ENCODE measurements at places on chromosomes 12 and 14. TPM values are rescaled to one million over a fixed set of nuclear protein-coding genes. Genes with fewer than 3 reads are reported as not detected.

DNA sequence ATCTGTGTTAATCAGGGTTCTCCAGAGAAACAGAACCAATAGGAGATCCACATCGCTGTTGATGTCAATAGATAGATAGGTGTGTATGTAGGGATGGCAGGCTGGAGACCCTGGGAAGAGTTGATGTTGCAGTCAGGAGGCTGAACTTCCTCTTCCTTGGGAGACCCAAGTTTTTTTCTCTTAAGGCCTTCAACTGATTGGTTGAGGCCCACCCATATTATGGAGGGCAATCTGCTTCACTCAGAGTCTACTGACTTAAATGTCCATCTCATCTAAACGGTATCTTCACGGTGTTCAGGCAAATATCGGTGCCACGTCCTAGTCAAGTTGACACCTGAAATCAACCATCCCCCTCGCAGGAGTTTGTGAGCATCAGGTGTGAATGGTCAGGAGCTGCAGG lies 63.0 kb downstream of the ETV6 start:
- DNase-seq: no peak

The TAS2R30 gene
- 3.4 TPM for total RNA-seq

DNA sequence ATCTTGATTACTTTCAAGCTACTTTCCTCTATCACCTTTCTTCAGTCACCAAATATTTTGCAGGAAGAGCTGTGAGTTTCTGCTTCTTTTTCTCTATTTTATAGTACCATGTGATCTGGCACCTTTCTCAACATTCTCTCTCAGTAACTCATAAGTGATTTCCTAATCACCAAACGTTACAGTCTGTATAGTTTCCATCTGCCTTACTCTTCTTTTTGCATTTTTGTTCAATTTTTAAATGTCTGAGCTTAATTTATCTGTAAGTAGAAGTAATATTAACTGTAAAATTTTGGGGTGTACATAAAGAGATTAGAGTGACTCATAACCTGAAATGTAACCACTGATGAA lies 422.1 kb upstream of the SYT1 start:
- DNase-seq: no peak

DNA sequence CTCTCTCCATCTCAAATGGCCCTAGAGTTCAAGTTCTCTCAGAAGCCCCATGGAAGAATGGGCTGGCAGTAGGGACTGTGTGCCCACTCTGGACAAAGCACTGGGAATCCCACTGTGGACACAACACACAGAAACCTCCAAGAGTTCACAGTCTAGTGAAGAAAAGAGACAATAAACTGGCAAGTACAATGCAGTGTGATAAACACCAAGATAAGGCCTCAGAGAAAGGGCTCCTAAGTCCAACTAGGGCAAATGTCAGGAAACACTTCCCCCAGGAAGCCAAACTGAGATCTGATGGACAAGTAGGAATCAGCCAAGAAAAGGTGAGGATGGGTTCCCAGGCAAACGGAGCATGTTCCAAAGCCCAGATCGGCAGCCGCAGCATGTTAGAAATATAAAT lies 5.4 kb downstream of the VSIG10 start:
- DNase-seq: no peak

DNA sequence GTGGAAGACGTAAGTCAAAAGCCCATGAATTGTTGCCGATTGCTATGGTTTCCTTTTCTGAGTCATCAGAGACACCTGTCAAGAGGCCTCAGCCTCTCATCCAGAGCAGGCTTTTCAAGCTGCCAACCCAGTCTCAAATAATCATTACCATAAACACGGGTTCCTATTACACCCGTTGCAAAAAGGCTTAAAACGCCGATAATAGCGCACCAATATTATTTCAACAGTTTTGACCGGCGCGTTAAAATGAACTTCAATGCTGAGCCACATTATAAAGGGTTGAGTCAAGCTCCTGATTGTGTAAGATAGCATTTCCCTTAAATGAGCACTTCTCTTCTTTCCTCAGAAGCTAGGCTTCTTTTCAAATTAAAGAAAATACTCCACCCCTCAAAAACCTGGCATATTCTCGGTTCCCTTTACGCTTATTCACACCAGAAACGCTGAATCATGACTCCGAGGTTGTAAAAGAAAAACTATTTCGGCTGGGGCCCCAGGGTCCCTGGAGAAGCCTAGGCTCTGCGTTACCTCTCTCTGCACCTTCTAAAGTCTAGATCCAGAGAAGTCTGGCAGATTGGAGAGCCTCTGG lies 1.4 kb downstream of the TMTC1 start:
- no peak for DNase-seq

DNA sequence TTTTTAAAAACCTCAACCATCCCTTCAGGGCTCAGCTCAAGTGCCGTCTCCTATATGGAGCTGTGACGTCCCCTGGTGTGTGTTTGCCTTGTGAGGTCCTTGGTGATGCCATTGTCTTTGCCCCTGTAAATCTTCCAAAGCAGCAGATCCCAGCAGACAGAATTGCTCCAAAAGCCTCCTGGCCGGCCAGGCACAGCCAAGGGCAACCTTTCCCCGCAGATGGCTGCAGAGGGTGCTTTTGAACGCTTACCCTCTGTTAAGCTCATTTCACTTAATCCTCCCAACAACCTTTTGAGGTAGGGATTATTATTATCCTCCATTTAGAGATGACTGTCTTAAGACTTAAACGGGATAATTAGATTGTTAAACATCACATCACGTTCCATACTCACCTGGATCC lies 51.4 kb downstream of the RFX4 start:
- DNase-seq: no peak

DNA sequence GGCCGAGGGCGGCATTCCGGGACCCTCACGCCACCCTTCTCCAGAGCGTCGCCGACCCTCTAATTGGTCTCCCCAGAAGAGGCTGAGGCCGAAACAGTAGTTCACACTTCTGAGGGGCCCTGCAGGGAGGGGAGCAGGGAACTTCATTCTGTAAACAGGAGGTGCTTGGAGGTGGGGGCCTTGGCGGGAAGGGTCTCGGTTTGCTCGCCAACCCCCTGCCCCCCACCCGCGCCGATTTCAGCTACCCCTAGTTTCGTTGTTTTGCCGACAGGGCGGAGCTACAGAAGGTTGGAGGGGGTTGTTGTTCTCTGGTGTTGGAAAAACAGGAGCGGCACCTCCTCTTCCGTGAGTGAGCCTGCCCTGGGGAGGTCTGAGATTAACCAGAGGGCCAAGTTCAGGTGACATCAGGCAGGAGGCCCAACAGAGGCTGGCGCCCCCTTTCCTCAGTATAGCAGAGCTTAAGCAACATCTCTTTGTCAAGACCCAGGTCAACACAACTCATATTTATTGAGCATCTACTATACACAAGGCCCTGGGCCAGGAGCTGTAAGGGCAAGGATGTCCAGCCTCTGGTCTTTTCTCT lies 682 bp downstream of the ERBB3 start:
- no peak for DNase-seq

DNA sequence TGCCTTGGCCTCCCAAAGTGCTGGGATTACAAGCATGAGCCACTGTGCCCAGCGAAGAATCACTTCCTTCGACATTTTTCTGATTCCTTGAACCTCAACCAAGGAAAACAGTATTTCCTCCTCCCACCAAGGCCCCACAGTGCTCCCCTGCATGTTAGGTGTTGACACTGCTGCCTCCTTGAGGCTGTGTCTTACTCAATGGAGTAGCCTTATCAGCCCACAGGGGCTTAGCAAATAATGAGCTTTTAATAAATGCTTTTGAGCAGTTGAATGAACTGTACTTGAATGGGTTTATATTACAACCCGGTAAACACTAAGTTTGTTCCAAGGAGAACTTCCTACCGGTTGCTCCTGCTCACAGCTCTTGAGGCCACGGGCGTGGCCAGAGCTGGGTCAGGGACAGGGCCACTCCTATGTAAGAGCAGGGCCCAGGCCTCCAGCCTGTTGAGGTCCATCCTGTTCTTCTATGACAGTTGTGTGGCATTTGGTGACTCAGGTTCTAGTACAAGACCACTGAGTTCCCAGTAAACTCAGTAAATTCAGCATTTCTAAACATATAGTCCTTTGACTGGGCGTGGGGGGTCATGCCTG lies 36.8 kb upstream of the TUBA1A start:
- no peak for DNase-seq

DNA sequence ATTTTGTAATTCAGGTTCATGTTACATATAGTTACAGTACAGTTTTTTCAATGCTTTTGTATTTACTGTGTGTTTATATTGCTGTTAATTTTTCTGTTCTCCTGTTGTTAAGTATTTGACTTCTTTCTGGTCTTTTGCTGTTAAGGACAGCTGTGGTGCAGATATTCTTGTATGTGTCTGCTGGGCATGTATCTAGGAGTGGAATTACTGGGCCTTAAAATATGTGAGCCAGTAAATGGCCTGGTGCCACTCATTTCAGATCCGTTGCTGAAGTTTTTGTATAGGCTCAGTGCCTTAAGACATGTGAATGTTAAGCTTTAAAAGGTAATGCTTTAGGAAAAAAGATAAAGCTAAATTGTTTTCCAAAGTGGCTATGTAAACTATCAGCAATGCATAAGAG lies 87.3 kb downstream of the TTLL5 start:
- DNase-seq: no peak

DNA sequence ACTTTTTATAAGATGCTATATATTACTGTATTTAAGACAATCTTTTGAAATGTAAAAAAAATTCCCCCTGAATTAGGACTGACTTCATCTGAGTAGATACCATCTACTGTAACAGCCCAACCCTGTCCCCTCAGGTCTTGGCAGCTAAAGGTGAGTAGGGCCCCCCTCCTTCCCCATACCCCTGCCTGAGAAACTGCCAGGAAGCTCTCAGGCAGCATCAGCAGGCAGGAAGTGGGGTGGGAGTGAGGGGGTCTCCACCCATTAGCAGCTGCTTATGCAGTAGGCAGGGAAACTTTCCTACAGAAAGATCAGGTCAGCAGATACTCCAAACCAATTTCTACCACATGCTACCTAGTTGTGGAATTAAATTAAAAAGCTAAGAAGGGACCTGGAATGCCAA lies 62.5 kb downstream of the PAX9 start:
- no peak for DNase-seq

The MIPOL1 gene
- 14.6 TPM for total RNA-seq

The CLEC1B gene
- total RNA-seq: not detected

Measured in osteocyte (in vitro differentiated cells).